Inflammatory macrophage treated with lipopolysaccharide for 4 hours (primary cell): ENCODE measurements at places on chromosomes 13 and 19.

- no peak for DNase-seq
These were observed 46.9 kb downstream of the FGF9 start for GRCh38 chr13:21717817-21718216.

GRCh38 chr13:88031980-88032559, 360.9 kb downstream of the SLITRK5 start:
- DNase-seq: no peak

- DNase-seq: no peak
These were observed 347.5 kb downstream of the DNAJC15 start for GRCh38 chr13:43370842-43371241.

DNA sequence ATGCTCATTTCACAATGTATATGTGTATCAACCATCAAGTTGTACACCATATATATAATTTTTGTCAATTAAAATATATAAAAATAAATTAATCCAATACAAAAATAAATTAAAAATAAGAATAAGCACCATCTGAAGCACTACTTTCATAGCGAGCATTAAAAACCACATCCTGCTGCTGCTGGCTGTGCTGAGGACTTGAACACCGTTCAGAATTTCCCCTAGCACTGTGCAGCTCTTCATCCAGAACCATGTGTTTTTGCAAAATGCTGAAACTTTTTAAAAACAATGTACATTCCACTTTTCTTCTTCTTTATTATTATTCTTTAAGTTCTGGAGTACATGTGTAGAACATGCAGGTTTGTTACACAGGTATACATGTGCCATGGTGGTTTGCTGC, 40.0 kb upstream of the FOXO1 start:
- DNase-seq: no peak

DNA sequence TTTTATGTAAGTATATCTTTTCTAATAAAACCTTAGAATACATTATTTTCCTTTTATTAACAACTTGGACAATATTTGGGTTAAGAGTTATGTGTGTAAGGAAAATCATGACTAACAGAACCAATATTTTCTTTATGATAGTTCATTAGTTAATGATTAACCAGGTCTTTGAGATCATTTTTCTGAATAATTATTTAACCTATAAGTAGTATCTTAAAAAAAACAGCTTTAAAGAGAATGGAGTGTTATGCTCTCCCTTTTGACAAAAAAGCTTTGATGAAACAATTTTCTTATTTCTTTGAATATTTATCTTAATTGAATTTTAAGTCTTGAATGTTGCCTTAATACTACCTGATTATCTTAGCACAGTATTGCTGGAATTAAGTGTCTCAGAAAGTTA, 3.8 kb downstream of the SLAIN1 start:
- no peak for DNase-seq

GRCh38 chr13:75410207-75410606, 71.8 kb downstream of the TBC1D4 start:
- no peak for DNase-seq

GRCh38 chr19:53958823-53959757, 3.6 kb upstream of the CACNG8 start:
- DNase-seq: no peak

- DNase-seq: peak; percentile 31
These were observed 502.4 kb downstream of the MYO16 start for GRCh38 chr13:109131698-109132257.

DNA sequence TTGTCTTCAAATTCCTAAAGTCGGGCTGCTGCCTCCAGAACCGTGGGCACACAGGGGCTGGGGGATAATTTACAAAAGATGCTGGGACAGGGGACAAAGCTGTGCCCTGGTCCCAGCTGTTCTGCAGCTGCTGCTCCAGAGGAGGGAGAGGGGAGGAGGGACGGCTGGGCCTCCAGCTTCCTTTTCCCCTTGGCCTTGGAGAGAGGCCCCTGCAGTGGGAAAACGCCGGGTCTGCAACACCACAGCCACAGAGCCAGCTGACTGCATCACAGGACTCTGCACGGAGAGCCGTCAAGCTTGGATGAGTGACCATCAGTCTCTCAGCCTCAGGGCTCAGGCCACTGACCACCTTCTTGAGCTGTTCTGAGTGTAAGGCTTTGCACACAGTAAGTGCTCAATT, 6.1 kb downstream of the DOCK6 start:
- no peak for DNase-seq

DNA sequence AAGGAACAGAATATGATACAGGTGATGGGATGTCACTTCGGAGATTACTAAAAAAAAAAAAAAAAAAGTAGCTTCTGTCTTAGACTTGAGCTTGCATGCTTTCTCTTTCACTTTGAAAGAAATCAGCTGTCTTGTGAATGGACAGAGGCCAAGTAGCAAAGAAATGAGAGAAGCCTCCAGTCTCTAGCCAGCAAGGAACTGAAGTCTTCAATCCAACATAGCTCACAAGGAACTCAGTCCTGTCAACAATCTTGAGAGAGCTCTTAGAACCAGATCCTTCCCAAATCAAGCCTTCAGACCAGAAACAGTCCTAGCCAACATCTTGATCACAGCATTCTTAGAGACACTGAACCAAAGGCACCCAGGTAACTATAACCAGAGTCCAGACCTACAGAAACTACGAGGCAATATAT, 7.7 kb downstream of the N4BP2L2 start:
- DNase-seq: peak; percentile 70
